ENCODE measurements at places on chromosomes 1 and 21. TPM values are rescaled to one million over a fixed set of nuclear protein-coding genes. Genes with fewer than 3 reads are reported as not detected.

GRCh38 chr1:54377040-54377691 is 29.0 kb downstream of the SSBP3 start:
- DNase-seq, result no peak

The SESN2 gene
- total RNA-seq, result 19.4 TPM

- DNase-seq, result no peak
Measured at GRCh38 chr1:72482736-72483413, 200.5 kb upstream of the NEGR1 start.

DNA sequence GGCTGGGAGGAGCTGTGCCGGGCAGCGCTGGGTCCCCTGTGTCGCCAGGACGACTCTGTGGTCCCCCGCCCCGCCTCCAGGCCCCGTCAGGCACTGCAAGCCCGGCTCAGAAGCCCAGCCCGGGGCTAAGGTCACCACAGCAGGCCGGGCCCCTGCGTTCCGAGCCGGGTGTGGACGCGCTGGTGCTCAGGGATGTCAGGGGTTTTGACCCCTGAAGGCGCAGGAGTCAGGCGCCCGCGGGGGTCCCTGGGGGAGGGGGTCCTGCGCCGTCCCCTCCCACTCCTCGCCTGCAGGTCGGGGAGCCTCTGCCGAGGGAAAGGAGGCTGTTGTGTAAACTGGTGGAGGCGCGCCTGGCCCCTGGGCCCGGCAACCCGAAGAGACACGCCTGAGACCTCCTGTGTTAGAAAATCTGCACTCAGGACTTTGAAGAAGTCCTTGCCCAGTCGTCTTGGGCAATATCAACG is 23.7 kb upstream of the TMEM54 start:
- DNase-seq, result no peak

The LRRN2 gene
- total RNA-seq, result 3.3 TPM

DNA sequence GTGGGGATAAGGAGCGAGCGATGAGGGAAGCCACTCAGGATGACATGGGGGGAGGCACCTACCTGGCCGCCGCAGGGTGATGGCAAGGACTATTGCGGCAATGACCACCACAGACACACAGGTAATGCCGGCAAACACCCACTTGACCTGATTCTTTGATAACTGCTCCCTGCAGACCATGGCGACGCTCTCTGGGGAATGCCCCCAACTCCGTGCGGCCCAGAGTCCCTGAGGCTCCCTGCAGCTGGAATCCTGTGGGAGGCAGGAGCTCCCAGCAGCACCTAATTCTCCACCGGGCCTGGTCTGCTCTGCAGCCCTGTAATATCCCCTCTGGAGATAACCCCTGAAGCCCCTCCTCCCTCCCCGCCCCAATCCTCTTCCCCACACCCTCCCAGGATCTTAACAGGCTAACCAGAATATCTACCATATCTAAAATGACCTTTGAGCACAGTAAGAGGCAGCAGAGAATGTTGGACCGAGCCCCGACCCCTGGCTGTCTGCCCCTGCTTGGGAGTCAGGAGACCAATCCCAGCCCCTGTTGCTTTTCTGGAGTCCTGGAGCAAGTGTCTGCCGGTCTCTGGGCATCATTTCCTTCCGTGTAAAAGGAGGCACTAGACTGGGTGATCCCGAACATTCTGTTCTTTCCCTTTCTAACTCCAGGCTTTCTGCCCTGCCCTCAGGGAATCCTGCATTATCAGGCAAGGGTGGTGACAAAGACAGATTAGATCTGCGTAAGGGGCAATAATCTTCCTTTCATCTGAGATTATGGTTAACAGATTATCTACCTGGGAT is at the start of gene FAM151A:
Gene FAM151A, minus strand, starts transcription at position 310 of the 792 bp plus-strand sequence. Its CDS starts 130 bp downstream, at position 180.
- DNase-seq, result no peak

DNA sequence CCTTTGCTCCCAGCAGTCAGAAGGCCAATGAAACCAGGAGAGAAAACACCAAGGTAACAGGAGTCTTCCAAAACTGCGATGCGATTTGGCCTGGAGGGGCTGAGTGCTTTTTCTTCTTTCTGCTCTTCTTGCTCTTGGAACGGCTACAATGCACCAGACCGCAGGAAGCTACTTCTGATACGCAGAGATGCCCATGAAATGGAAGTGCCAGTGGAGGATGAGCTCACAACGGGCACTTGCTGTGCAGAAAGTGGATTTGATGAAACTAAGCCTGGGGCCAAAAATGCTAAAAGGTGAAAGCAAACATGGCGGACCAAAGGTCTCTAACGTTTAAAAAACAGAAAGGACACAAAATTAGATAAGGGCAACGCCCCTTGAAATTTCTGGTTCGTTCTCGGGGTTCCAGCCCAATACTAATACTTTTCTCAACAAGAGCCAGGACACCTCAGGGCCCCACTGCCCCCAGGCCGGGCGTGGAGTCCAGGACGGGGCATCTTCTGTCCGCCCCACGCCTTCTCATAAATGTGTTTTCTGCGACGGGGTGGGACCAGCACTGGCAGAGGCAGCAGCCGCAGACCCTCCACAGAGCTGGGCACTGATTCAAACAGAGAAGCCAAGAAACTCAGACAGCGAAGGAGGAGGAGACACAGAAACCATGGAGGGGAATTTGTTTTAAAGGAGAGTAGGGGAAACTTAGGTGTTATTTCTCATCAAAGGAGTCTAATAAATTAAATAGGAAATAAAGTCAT is 101.3 kb downstream of the CRYAA start:
- DNase-seq, result no peak

The PLA2G2D gene
- not detected for total RNA-seq

The RNF186 gene
- total RNA-seq, result not detected

GRCh38 chr1:177786176-177786745 is 183.6 kb downstream of the SEC16B start:
- DNase-seq, result no peak

GRCh38 chr1:101051688-101052638 is 26.4 kb upstream of the DPH5 start:
- no peak for DNase-seq

DNA sequence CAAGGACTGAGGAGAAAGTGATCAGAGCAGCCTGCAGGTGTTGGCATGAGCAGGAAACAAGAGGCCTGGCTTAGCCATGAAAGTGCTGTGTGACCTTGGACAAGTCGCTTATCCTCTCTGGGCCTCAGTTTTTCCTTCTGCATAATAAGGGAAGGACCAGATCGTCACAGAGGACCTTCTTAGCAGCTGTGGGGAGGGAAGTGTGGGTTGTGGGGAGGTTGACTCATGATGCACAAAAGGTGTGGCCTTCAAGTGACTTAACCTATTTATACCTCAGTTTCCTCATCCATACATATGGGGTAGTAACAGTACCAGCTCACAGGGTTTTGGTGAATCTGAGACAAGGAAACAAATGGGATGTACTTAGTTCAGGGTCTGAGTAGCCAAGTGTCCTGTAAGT is 658.8 kb downstream of the MATN1 start:
- DNase-seq, result no peak

DNA sequence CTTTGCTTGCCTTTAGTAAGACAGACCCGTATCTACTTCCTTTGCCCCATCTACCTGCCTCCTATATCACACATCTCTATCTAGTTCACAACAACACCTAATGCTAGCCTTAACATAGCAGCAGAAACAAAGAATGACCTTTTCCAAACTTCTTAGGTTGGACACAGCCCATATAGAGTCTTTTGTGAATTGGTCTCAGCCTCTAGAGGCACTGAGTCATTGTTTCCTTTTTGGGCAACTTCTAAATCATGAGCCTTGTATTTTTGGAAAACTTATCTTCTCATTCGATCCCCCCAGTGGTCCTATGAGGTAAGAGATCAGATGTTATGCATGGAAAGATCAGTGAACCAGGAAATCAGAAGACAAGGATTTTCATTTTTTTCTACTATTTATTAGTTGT is 679.4 kb upstream of the USP24 start:
- DNase-seq, result no peak

DNA sequence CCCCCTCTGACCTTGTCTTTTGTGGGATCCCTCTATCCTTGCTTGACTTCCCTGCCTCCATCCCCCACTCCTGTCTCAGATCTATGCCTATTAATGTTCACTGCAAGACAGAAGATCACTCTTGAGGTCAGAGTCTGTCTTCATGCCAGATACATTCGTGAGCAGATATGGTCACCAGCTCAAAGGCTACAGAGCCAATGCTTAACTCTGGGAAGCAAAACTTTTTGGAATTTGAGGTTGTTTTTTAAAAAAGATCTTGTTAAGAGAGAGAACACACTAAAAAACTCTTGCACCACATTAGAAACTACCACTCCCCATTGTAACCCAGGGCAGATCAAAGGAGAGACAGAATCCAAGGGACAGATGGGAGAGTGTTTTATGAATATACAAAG is 17.1 kb upstream of the A3GALT2 start:
- DNase-seq, result no peak

DNA sequence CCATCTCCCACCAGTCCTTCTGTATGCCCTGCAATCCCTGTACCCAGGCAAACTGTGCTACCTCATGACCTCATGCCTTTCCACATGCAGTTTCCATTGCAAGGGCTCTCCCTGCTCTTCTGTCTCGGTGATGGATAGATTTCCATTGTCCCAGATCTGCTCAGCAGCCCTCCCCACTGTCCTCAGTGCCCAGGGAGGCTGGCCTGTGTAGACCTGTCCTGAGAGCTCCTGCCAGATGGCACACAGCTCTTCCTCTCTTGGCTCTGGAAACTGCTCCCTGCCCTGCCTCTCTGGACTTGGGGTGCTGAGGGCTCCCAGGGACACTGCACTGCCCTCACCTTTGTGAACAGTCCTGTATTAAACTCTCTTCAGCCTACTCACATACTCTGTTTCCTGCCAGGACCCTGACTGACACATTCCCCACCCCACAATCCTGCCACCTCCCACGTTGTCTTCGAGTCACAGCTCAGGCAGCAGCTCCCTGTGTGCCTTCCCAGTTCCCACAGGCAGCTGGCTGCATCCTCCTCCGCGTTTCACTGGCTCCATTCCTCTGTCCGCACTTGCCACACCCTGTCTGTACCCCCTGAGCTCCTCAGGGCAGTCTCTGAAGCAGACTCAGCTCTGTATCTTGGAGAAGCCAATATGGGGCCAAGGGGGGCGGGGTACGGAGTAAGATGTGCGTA is 57.0 kb downstream of the SPATA46 start:
- DNase-seq, result no peak

DNA sequence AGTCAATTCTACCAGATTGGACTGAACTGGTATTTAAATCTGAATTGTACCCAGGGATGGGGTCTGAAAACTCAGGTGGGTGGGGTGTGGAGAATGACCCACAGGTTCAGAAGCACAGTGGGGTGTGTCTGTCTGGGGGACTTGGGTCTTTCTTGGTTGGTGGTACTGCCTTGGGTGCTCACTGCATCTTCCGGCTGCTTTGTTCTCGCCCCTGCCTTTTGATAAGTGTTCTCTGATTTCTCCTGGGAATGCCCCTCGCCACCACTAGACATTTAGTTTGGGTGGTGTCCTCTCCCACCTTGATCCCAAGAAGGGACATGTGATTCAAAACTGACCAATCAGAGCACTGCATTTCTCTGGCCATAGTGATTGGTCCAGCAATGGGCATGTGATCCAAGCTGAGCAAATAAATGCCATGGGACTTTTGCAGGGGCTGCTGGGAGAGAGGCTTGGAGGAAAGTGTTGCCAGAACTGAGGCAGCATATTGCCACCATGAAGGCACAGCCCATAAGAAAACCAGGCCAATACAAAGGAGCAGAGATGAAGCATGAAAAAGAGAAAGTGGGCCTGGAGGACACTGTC is 270.5 kb downstream of the NPHP4 start:
- DNase-seq, result no peak

The IQGAP3 gene
- total RNA-seq, result 13.9 TPM

GRCh38 chr1:172145231-172145651 is 275.2 kb upstream of the C1orf105 start:
- no peak for DNase-seq

DNA sequence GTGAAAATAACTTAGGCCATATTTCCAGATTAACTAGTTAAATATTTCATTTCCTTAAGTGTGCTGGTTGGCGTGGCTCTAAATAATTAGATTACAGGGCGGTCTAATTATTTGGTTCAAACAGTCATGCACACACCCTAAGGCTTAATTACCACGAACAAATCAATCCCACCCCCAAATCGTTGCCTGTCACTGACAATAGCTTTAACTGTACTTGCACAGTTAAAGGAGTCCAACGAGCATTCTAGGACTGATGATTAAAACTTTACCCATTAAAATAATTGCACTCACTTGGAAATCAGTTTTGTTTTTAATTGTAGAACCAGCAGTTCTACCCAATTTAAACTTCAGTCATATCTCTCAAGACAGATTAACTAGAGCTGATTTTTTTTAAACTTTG is 1.5 kb upstream of the POU2F1 start:
- no peak for DNase-seq

DNA sequence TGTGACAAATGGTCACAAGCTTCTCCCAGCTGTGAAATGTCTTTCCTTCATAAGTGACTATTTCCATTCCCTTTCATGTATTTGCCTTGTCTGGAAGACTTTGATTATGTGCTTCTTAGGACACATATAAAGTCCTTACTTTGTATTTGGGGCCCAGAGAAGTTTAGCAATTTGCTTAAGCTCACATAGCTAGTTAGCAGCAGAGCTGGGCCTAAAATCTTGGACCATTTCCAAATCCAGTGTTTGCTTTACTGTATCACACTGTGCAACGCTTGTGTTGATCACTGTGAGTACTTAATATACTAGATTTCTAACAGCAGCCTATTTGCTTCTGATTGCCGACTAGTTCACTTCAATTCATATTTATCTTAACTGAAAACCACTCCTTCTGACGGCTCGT is 2.2 kb upstream of the KCNA3 start:
- DNase-seq, result no peak

The CLCA1 gene
- total RNA-seq, result not detected

The TRNP1 gene
- 29.3 TPM for total RNA-seq

The TMPRSS15 gene
- 1.4 TPM for total RNA-seq

GRCh38 chr1:247407180-247407616 is 8.8 kb upstream of the NLRP3 start:
- no peak for DNase-seq

The RNU1-4 gene
- 3,937 TPM for total RNA-seq

The OPRD1 gene
- 0.66 TPM for total RNA-seq

The FOXO6 gene
- 34.8 TPM for total RNA-seq

The PCSK9 gene
- 1.6 TPM for total RNA-seq

- DNase-seq, result no peak
Measured at GRCh38 chr1:205054013-205054412, 11.0 kb downstream of the CNTN2 start.

DNA sequence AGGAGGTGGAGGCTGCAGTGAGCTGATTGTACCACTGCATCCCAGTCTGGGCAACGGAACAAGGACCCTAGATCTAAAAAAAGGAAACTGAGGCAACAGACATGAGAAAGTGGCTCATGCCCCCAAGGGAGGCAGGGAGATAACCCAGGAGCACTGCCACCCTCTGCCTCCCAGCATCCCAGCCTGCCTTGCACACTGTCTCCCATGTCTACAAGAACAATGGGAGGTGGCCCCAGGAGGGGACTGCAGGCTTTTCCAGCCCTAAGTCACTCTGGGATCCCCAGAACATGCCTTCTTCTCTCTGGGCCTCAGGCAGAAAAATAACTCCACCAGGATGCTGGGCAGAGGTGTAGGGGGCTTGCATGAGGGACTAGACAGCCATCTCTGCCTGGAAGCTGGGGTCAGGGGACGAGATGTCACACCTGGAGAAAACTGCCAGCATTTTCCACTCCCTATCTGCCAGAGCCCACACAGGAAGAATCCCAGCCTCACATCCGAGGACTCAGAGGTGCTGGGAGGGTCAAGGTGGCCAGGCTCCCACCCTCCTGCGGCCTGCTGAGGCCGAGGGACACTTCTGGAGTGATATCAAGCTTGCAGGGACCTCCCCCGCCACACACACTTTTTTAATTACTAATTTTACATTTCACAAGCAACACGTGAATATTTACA is 21.4 kb downstream of the RUNX3 start:
- no peak for DNase-seq
